NCI-H446 (cell line): ENCODE measurements at places on chromosomes 16 and 17.

- no peak for DNase-seq
Observed at GRCh38 chr17:39462631-39463375, 1.5 kb downstream of the CDK12 start.

- no peak for DNase-seq
Observed at GRCh38 chr17:59688496-59688895, 18.7 kb downstream of the PTRH2 start.

GRCh38 chr17:30239089-30239462, 3.6 kb upstream of the SLC6A4 start:
- peak; percentile 14 for DNase-seq

DNA sequence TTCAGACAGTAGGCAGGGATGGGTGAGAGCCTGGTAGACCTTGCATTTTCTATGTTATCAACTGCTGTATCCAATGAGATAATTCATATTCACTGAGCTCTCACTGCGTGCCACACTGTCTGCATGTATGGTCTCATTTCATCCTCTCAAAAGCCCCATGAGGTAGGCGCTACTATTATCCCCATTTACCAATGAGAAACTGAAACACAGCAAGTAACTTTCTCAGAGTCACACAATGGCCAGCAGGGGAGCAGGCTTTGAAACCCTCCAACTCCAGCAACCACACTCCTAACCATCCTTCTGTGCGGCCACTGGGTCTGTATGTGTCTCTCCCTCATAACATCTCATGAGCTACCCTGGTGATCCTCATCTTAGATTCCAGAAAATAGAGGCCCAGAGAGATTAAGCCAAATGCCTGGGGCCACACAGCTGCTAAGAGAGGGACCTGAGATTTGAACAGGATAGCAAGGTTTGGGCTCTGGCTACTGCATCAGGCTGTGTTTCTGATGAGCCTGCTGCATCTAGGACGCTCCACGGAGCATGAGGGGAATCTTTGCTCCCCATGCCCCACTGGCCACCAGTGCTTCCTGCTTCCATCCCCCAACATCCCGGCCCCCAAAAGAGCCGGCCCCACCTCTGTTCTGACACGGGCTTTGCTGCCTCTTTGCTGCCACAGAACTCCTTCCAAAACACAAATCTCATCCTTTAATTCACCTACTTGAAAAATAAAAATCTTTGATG, 3.2 kb downstream of the CCR7 start:
- DNase-seq: no peak

GRCh38 chr16:27985981-27986380, 77.5 kb downstream of the GSG1L start:
- DNase-seq: no peak

DNA sequence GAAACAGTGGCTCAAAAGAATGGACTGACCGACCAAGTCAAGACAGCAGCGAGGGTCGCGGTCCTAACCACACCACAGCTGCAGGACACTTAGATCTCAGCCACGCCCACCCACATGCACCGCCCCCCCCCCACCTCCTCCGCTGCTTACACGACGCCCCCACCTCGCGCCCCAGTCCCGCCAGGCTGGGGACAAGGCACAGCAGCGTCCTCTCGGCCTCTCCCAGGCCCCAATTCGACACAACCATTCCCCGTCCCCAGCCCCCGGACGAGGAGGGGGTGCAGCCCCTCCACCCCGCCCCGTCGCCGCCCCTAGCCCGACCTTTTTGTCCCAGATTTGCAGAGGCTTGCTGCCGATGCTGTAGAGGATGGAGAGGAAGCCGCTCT, 477 bp downstream of the CFAP20 start:
- no peak for DNase-seq

GRCh38 chr17:73941919-73942530, 261.5 kb upstream of the RPL38 start:
- no peak for DNase-seq

DNA sequence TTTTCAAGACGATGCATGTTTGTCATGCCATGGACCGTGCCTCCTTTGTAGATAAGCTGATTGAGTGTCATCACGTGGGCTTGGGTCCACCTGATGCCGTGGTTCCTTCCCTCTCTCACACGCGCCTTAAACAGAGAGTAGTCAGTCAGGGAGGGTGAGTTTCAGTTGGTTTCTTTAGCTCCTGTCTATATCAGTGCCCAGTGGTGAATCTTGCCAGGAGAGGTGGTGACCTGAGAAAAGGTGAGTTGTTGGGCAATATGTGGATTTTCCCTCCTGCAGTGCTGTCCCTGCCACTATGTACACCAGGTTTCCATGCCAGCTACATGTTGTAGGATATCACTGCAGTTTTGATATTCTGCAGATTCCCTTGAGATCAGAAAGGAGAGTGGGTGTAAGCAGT, 129.7 kb downstream of the LAT start:
- no peak for DNase-seq

DNA sequence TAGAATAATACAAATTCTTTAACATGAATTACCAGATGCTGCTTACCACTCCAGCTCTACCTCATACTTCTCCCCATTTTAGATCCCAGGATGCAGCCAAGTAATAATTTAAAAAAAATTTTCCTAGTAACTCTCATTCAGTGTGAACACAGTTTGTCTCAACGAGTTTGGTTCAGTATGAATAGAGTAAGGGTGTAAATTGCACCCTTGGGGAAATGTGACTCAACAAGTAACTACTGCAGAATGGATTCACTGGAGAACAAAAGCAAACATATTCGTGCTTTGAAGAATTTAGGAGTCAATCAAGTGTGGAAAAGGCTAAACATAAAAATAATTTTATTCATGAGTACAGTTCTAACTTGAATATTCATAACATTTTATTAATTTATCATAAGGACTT, 23.0 kb downstream of the KCNJ16 start:
- no peak for DNase-seq

- DNase-seq: no peak
Observed at GRCh38 chr17:33334703-33335102, 41.6 kb upstream of the ASIC2 start.

- no peak for DNase-seq
Observed at GRCh38 chr17:56292010-56292409, 138.7 kb downstream of the ANKFN1 start.

GRCh38 chr16:56716761-56717160, 13.2 kb upstream of the NUP93 start:
- no peak for DNase-seq

- DNase-seq: no peak
Observed at GRCh38 chr17:65553646-65554552, 7.5 kb downstream of the AXIN2 start.

DNA sequence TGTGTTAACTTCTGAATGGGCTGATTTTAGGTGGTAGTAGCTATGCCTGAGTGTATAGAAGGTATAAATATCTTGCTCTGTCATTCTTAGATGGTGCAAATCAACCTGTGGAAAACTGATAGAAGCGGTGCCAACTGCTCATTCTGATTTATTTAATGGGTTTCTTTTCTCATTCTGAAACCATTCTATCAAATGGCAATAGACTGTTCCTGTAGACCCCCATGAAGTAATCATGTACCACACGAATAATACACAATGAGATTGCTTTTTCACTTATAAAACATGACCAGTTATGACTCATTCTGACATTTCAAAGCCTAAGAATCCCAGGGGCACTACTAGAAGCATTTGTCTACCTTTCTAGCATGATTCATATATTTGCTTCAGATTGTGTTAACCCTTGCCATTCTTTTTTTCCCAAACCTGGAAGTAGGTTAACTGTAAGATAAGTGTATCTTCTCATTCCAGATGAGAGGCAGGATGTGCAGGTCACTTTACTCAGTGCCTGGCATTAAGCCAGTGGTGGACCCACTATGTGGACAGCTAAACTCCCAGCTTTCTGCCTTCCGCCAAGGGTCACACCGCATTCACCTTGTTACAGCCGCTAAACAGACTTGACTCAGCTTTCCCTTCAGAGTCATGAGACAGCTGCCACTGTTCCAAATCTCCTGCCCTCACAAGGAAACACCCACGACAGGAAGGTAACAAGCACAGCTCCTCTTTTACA, 16.4 kb upstream of the SLC16A11 start:
- no peak for DNase-seq

DNA sequence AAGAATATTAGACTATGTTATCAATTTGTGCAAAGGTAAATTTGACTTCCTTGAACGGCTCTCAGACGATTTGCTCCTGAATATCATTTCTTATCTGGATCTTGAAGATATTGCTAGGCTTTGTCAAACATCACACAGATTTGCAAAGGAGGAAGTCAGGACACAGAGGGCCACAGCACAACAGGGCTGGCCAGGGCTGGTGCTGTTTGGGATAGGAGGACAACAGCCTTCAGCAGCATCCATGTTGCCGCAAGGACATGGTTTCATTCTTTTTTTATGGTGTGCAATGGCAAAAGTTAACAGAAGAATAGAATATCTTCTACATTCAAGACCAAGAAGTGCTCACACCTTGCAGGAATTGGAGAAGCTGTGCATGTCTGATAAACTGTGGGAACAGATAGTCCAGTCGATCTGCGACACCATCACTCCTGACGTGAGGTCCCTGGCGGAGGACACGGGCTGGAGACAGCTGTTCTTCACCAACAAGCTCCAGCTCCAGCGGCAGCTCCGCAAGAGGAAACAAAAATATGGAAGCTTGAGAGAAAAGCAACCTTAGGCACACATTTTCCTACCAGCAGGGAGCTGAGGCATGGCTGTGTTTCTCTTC, 59.8 kb downstream of the KPNA2 start:
- no peak for DNase-seq

DNA sequence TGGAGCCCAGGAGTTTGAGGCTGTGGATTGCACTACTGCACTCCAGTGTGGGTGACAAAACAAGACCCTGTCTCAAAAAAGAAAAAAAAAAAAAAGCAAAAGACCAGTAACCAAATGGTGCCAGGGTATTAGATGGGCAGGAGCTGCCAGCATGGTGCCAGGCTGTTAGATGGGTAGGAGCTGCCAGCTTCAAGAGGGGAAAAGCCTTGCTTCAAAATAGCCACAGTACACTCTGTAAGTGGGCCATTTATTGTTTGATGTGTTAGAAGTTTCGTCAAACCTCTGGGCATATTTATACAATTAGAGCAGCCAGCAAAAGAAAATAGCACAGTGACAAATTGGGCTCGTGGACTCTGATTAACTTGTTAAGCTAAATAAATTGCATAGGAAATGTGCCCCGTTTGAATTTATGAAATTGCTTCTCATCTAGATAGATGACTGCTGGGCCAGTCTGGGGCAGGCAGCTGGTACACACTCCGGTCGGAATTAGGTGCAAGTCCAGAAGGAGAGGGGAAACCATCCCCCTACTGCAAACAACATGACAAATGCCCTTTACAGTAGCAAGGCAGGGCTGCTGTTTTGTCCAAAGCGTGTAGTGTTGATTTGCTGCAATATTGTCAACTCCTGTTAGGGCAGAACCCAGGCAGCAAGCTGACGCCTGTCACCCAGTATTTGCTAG, 126.3 kb upstream of the IRX3 start:
- DNase-seq: no peak

- no peak for DNase-seq
Observed at GRCh38 chr17:301681-302299, 50.8 kb downstream of the RPH3AL start.

- no peak for DNase-seq
Observed at GRCh38 chr17:83192161-83192788, 112.9 kb downstream of the METRNL start.

DNA sequence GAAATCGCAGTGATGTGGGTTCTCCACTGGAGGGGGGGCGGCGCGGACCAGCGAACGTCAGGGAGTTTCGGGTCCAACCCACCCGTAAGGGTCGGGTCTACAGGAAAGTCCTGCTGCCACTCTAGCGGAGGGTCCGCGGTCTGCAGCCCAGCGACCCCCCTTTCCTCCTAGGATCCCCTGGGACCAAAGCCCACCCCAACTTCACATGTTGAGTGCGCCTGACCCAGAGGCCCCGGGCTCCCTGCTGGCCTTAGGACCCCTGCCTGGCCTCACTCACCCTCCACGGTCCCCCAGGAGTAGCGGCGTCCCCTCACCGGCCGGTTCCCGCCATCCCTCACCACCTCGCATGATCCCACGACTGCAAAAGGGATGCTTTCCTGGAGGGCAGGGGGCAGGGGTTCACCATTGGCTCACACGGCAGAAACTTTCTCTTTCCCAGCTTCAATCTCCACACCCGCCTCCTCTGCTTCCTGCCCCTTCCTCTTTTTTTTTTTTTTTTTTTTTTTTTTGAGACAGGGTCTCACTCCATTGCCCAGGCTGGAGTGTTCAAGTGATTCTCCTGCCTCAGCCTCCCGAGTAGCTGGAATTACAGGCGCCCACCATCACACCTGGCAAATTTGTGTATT, 3.1 kb downstream of the SEPTIN1 start:
- no peak for DNase-seq

DNA sequence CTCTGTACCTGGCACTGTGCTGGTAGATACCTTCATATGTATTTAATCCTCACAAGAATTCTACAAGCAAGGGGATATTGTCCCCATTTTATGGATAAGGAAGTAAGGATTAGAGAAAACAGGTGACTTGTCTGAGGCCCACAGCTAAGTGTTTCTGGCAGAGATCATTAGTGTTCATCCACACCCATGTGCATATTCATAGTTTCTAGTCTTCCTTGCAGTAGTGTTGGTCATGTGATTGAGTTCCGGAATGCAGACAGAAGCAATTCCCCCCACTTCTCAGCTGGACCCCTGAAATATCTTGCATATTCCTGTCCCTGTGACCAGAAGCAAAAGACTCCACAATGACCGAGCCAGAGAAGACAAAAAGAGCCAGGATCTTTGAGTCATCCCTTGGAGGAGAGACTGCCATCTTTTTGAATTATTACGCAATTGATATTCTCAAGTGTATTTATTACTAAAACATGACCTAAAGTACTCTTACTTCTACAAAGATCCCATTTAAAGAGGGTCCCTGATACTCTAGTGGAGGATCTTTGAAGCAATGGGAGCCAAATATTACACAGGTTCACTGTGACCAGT, 43.4 kb downstream of the SOX9 start:
- no peak for DNase-seq

GRCh38 chr16:72956124-72957064, 91.5 kb downstream of the ZFHX3 start:
- no peak for DNase-seq

DNA sequence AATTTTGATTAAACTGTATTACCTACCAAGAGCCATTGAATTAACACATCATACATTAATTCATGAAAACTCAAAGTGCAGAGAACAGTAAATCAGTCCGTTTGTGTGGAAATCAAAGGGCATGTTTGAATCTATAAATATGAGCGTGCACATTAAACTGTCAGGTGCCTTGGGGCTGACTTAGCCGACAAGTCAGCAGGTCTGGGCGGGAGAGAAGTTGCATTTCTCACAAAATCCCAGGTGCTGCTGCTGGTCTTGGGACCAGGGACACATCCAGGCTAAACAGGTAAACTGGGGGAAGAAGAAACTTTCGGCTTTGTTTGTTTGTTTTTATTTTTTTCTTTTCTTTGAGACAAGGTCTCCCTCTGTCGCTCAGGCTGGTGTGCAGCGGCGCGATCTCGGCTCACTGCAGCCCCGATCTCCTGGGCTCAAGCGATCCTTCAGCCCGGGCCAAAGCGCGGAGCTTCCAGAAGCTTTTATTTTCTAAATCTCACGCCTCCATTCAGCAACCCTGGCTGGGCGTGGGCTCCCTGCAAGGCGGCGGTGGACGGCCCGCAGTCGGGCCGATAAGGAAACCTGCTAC, 213.9 kb downstream of the MRTFB start:
- DNase-seq: no peak

GRCh38 chr17:44005527-44006271, 1.3 kb downstream of the NAGS start:
- DNase-seq: no peak
